Left kidney (tissue), 8 donors: ENCODE measurements at places on chromosomes 13 and 19.

GRCh38 chr13:80783926-80784565, 443.1 kb upstream of the SPRY2 start:
- DNase-seq: peak; percentile 48

DNA sequence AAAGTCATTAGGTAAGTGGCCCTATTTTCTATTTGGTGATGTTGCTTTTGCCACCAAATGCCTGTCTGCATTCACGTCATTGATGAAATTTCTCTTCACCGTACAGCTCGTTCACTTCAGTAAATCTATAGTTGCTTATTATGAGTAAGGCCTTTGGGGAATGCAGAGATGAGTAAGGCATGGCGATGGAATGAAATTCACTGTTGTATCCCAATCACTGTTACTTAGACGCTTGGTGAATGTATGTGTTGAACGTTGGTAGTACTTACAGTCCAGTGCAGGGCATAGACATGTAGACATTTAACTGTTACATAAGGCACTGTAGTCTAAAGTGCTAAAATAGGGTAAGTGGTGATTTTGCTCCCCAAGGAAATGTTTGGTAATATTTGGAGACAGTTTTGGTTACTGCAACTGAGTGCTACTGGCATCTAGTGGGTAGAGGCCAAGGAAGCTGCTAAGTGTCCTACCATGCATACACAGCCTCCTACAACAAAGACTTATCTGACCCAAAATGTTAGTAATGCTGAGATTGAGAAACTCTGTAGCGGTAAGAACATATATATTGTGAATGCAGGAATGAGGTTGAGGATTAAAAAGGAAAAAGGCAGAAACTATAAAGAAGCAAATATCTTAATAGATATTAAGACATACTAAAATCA, 5.8 kb downstream of the AKAP11 start:
- no peak for DNase-seq

DNA sequence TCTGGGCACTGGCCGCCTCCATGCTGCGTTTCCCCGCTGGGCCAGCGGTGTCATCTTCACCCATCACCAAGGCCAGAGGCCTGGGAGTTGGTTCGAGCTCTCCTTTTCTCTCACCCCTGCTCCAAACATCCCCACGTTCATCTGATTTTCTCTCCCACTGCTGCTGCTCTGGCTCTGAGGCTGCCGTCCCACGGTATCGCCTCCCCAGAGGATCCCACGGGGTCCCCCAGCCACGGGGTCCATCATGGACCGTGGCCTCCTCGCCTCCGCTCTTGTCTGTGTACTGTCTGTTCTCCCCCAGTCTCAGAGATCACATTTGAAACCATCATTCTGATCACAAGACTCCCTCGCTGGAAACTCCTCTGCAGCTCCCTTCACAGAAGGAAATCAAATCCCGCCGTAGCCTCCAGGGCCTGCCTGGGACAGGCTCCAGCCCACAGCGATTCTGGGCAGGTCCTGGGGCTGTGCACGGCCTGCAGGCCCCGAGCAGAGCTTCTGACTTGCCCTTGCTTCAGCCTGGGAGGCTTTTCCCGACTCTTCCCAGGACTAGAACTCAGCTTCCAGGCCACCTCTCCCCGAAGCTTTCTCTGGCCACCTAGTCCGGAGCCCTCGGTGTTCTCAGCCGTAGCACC, 64.2 kb downstream of the SOX1 start:
- no peak for DNase-seq

GRCh38 chr19:16175954-16176353, 2.6 kb upstream of the CIB3 start:
- no peak for DNase-seq

GRCh38 chr13:51364404-51365008, 25.0 kb downstream of the SERPINE3 start:
- no peak for DNase-seq

- no peak for DNase-seq
These were observed 28.9 kb downstream of the SOX21 start for GRCh38 chr13:94683409-94683808.
